ENCODE measurements at places on chromosomes 6 and 20.
A peak's percentile ranks its signal among the peaks of the same experiment; 100 is the strongest.

DNA sequence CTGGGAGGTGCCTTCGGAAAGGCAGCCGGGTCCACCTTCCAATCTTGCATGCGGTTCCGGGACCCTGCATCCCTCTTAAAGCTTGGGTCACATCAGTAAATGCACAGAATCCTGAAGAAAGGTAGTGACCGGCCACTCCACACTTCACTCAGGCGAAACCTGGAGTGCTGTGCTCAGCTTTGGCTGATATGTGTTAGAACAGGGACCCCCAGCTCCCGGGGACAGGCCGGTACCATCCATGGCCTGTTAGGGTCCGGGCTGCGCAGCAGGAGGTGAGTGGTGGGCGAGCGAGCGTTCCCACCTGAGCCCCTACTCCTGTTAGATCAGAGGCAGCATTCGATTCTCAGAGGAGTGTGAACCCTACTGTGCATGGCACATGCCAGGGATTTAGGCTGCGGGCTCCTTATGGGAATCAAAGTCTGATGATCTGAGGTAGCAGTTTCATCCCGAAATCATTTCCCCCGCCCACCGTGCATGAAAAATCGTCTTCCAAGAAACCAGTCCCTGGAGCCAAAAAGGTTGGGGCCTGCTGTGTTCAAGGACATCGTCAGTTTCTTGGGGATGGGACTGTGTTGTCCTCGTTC is 143.0 kb downstream of the ERMARD start:
- no peak for DNase-seq

GRCh38 chr6:168695701-168696100 is 254.7 kb downstream of the SMOC2 start:
- DNase-seq = no peak

DNA sequence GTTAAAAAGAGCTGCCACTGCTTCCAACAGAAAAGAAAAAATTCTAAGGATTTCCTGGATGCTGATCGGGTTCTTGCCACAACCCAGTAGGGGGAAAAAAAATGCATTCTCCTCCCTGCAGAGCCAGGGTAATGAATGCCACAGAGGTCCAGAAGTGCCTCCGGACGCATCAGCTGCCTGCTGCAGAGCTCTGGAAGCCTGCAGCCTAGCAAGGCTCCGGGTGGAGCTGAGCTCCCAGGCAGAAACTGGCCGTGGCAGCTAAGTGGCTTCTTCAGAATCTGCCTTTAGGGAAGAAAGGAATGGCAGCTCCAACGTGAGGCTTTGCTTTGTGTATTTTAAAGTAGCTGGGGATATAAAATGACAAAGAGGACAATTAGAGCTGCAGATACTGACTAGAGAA is 155.0 kb downstream of the CFAP61 start:
- no peak for DNase-seq

GRCh38 chr20:7146552-7147219 is 379.2 kb downstream of the BMP2 start:
- DNase-seq = no peak

- DNase-seq = no peak
Measured at GRCh38 chr6:53326372-53327016, 22.3 kb downstream of the ELOVL5 start.

- DNase-seq = no peak
Measured at GRCh38 chr20:3521852-3522740, 51.3 kb downstream of the ATRN start.

- DNase-seq = peak; percentile 9
Measured at GRCh38 chr6:126804332-126805064, 314.0 kb upstream of the RSPO3 start.

GRCh38 chr6:40325791-40326190 is 261.4 kb downstream of the LRFN2 start:
- DNase-seq = no peak

DNA sequence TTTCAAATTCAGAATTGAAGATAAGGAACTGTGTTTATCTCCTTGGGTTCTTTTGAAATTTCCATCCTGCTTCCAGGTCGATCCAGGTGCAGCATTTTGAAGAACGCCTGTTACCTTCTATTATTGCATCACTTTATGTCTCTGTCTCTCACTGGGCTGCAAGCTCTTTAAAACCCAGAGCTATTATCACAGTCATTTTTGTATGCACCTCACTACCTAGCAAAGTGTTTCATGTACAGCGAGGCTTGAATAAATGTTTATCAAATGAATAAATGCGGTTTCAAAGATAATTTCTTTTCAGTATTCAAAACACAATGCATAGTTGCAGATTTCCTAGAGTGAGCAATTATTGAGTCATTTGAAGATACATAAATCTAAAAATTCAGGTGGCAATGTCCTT is 34.2 kb downstream of the GFOD1 start:
- DNase-seq = no peak

DNA sequence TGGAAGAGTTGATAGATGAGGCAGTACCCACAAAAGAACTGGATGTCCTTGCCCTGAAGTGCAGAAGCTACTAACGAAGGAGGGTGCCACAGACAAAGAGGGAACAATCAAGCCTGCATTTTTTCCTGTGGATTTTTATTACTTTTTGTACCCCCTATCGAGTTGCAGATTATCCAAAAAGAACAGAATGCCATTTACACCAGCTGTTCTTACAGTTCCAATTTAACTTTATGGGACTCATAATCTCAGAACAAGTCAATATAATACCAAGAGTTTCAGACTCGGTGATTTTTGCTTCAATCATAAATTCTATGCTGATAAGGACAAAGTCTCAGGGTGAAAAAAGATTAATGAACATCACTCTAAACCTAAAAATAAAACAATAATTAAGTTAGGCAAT is 4.0 kb upstream of the CNKSR3 start:
- no peak for DNase-seq

DNA sequence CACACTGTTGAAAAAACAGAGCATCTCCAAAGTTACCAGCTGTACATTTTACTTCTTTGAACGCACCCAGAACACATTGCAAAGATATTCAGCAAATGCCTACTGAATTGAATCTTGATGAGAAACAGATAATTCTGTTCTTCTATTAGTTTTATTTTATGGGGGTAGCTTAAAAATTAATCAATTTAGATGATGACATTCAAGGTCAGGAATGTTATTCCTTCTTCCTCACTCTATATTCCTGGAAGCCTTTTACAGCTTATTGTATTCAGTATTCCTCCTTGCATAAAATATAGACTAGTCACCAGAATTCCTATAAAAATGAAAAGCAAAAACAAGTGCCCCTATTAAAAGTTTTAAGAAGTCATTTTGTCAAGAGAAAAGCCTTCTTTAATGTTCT is 21.4 kb upstream of the GMDS start:
- no peak for DNase-seq

DNA sequence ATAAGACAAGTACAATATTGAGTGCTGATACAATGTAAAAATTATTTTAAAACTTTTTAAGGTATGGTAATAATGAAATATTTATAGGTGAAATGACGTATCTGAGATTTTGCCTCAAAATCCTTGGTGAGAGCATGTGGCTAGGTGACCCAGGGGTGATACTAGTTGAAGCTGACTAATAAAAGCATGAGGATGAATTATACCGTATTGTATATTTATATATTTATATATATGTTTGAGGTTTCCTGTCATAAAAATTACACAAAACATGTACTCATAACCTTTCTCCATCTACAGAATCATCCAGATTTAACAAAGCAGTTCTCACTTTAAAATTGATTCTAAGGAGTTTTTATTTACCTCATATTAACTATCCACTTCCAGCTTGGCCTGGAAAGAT is 358.1 kb downstream of the CDKAL1 start:
- DNase-seq = no peak

DNA sequence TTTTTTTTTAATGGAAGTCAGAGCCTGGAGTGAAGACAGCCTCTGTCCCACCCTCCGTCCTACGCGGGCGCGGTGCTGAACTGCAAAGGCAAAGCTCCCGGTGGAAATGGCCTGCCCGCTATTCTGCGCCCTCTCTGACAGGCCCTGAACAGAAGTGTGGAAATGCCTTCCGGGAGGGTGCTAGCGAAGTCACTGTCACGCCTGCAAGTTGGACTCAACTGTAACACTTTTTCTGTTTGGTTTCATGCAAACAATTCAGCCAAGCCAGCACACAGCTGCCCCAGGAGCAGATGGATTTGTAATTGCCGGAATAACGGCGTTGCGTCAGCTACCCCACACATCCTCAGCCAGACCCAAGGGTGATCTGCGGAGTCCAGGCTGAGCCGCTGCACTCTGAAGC is 107.6 kb downstream of the PSMB1 start:
- no peak for DNase-seq

DNA sequence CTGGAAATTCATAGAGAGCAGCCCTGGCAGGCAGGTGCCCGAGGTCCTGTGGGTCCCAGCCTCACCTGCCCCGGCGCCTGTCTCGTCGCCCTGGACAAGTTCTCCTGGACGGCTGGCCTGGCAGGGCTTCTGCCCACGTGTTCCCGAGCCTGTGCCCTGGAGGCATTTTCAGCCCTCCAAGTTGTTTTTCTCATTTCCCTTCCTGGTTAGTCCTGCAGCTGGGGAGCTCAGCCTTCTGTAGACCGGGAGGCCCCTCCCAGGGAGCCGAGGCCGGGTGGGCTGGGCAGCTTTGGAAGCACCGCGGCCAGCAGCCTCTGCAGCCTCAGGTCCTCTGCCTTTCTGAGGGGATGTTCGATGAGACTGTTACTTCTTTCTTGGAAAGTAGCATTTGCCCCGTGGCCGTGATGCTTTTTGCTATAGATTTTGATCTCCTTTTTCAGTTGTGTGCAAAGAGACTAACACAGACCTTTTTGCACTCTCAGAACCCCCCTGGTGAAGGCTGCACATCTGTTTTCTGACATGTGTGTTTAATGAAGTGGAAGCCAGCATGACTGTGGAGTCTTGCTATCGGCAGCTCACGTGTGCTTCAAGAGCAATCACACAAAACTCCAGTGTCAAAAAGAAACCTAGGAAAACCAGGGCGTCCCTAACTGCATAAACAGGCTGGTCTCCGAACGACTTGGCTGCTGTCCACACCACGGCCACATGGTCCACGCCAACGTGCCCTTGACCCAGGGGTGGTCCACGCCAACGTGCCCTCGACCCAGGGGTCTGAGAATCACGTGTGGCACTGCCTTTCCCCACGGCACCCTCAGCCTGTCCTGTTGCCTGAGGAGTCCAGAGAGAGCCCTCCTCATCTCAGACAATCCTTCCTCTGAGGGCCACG is 207.5 kb downstream of the SMOC2 start:
- no peak for DNase-seq

- no peak for DNase-seq
Measured at GRCh38 chr20:63215101-63216040, 560 bp downstream of the YTHDF1 start.

DNA sequence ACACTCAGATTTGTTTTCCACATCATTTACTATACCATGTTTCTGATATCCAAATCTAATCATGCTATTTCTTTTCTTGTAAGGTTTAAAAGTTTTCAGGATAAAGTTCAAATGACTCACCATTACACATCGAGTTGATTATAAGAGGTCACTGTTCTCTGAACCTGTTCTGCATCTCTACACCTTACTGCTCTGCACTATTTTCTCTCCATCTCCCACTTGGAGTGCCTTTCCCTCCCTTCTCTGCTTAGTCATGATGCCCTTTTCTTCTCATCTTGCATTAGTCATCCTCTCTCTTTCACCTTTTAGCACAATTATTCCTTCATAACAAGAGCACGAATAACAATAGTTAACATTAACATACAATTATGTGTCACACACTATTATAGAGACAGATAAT is 37.5 kb upstream of the FUT9 start:
- DNase-seq = no peak

DNA sequence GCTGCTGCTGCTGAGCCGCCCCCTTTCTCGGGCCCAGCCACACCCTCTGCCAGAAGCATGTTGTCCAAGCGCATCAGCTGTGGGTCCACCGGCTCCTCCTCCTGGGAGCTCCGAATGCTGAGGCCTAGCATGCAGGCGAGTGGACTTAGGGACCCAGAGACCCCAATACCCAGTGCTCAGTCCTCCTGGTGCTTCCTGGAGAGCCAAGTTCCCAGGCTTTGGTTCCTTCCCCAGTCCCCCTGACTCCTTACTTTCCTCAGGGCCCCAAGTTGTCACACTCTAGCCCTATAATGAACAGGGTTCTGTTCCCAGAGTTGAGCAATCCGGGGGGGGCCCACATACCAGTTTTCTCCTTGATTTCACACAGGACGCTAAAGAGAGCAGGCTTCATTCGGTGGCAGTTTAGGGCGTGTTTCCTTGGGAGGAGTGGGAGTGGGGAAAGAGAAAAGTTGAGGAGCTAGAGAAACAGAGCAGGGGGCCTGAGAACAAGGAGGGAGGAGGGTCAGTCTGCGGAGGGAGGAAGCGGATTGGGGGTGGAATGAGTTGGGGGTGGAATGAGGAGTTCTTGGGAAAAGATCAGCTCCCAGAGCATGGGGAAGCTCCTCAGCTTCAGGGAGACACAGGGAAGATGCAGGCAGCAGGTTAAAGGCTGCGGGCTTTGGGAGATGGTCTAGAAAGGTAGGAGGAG is 1.5 kb downstream of the PBX2 start:
- DNase-seq = no peak

GRCh38 chr6:155185544-155185943 is 78.3 kb upstream of the CLDN20 start:
- DNase-seq = no peak

DNA sequence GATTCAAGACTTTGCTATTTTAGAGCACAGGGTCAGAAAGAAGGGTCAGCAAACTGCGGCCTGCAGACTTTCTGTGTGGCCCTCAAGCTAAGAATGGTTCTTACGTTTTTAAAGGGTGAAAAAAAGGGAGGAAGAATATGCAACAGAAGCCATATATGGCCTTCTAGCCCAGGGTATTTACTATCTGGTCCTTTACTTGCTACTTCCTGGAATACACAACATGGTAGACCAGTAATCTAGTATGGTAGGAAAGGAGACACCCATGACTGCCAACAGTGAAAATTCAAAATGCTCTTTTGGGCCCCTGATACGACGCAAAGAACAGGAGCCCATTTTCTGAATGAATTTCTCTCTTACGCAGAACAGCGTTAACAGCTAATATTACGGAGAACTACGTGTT is 60.4 kb upstream of the EMILIN3 start:
- no peak for DNase-seq

DNA sequence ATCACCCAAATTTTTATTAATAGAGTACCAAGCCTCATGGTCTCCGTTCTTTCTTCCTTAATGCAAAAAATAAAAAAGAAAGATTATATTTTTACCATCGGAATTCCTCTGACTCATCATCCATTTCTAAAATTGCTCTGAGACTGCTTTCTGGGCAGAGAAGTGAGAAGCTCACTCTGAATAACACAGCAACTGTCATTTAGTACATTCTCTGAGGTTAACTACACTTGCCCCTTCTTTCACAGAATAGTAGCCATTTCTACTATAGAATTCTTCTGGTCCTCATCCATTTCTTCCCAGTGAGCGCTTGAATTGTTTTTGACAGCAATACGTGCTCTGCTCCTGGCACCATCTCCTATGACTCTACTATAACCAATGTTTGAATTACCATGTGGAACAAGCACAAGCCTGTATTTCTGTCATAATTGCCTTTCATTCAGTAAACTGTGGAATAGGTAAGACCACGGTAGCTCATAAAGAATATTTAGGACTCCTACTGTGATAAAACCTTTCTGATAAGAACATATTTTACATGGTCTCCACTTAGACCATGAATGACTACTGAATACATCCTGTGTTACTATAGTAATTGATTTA is 435.5 kb upstream of the NRSN1 start:
- DNase-seq = no peak

All from GDM1 (cell line).